Sigmoid colon (tissue), 7 donors: ENCODE measurements at places on chromosomes 2 and 18. TPM values are rescaled to one million over a fixed set of nuclear protein-coding genes. Genes with fewer than 3 reads are reported as not detected.

TOGARAM2 gene
- total RNA-seq = 3.2 TPM

SPIRE1 gene
- 22.9 TPM for total RNA-seq

ASB18 gene
- not detected for total RNA-seq

NPC1 gene
- 55.9 TPM for total RNA-seq

SLC5A7 gene
- 2.9 TPM for total RNA-seq

SP3 gene
- total RNA-seq = 67.9 TPM

BOLL gene
- not detected for total RNA-seq
